ENCODE measurements at places on chromosomes 4 and X.

DNA sequence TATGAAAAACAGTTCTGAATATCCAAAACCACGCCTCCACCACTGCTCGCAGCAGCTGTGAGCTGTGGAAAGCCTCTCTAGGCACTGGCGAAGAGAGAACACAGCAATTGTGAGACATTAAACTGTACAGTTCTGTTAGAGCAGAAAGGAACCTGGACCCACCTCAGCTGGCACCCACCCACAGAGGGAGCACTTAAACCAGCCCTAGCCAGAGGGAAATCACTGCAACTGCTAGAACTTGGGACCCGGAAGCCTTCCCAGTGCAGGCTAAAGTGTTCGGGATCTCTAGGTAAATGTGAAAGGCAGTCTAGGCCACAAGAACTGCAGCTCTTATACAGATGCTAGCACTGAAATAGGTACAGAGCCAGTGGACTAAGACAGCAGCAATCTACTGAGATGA is 308.8 kb downstream of the PRR32 start:
- DNase-seq: no peak

- no peak for DNase-seq
Observed at GRCh38 chr4:12993923-12994322, 490.2 kb downstream of the RAB28 start.

DNA sequence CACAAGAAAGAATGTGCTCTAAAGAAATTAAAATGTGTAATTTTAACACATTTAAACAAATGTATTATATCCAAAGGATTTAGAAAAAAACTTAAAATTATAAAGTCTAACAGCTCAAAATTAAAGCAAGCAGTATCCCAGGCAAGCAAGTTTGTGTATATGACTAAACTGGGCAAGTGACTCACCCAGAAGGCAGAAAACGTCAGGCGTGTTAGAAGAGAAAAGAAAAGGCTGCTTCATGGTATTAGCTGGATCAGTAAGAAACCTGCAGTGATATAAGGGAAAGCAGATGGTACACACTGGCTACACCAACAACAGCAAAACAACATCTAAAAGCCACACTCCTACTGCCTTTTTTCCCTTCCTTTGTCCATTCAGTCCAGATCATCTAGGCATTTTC is 250.6 kb upstream of the NDST3 start:
- DNase-seq: no peak

- DNase-seq: no peak
Observed at GRCh38 chrX:100698551-100698950, 33.4 kb downstream of the SYTL4 start.

DNA sequence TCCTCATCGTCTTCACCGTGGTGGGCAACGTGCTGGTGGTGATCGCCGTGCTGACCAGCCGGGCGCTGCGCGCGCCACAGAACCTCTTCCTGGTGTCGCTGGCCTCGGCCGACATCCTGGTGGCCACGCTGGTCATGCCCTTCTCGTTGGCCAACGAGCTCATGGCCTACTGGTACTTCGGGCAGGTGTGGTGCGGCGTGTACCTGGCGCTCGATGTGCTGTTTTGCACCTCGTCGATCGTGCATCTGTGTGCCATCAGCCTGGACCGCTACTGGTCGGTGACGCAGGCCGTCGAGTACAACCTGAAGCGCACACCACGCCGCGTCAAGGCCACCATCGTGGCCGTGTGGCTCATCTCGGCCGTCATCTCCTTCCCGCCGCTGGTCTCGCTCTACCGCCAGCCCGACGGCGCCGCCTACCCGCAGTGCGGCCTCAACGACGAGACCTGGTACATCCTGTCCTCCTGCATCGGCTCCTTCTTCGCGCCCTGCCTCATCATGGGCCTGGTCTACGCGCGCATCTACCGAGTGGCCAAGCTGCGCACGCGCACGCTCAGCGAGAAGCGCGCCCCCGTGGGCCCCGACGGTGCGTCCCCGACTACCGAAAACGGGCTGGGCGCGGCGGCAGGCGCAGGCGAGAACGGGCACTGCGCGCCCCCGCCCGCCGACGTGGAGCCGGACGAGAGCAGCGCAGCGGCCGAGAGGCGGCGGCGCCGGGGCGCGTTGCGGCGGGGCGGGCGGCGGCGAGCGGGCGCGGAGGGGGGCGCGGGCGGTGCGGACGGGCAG is 792 bp downstream of the ADRA2C start:
- DNase-seq: no peak

Data from NCI-H1436 treated with DMSO at 0.1 percent for 48 hours (cell line).